ENCODE measurements at places on chromosomes 7 and 10.
A peak's percentile ranks its signal among the peaks of the same experiment; 100 is the strongest.

GRCh38 chr10:59454171-59454919 lies 92.0 kb upstream of the FAM13C start:
- DNase-seq = no peak

DNA sequence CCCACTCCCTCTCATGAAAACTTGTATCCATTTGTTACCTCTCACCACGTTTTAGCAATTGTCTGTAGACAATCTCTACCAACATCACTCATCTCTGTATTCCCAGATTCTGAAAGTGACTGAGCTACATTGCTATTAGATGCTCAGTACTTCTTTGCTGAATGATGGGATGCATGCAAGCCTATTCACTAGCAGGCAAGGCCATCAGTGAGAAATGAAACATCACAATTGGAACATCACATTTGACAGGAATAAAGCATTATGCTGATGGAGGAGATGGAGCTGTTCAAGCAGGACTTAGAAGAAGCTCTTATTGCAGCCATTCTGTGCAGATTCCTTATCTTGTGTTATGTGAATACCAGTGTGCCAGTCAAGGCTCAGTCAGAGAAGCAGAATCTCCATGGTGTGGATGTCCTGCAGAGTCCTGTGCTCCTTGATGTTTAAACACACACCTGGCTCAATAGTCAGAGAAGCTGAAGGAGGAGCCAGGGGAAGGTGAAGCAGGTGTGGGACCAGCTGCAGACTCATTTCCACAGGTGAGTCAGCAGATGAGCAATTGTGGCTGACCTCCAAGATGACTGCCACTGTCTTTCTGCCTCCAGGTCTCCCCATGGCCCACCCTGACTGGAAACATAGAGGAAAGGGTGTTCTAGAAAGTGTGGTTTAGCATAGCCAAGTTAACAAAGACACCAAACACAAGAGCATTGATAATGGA lies 965.5 kb downstream of the GRID1 start:
- no peak for DNase-seq

DNA sequence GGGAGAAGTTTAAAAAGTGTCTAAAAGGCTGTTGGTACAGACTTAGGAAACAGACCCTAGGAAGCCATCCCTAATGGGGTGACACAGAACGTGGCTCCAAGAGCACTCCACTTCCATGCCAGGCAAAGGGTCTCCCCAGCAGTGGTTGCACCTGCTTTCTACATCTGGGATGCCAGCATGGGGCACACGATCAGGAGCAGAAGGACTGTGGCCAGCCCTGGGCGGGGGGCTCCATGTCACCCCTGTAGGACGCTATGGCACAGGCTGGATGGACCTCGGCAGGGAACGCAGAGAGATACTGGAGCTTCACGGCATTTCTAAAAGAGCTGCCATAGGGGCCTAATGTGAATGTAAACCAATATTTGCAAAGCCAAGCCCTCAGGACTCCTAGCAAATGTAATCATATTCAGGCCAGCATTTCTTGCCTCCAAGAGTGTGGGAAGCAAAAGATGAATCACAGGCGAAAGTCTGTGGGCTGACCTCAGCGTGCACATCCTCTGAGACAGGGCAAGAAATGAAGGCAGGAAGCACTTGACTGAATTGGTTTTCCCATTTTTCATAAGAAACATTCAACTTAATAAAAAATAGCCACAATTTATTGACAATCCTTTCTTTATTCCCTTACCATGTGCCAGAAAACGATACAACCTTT lies 93.9 kb downstream of the ATXN7L1 start:
- no peak for DNase-seq

DNA sequence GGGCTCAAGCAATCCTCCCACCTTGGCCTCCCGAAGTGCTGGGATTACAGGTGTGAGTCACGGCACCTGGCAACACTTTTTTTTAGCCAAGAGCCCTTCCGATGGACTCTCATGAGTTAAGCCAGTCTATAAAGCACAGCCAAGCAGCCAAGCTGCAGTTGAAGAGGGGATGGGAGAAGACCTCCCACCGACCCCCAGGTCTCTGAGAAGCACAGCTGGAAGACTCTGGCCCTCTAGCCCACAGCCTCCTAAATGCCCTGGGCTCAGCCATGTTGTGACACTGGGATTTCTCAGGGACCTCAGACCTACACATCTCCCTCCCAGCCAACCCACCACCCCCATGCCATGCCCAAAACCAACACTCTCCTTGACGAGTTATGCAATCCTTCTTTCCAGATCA lies 31.1 kb downstream of the CALML3 start:
- DNase-seq = no peak

GRCh38 chr10:110355922-110356627 lies 51.4 kb upstream of the SMNDC1 start:
- no peak for DNase-seq

GRCh38 chr7:77415823-77416620 lies at the start of gene GSAP:
Gene GSAP, minus strand, starts transcription at chr7:77416349. Its CDS starts 28 bp downstream, at chr7:77416321.
- peak; percentile 73 for DNase-seq

All from NCI-H1105 treated with DMSO at 0.1 percent for 48 hours (cell line).